ENCODE measurements at places on chromosomes 2 and 18.
A peak's percentile ranks its signal among the peaks of the same experiment; 100 is the strongest.

DNA sequence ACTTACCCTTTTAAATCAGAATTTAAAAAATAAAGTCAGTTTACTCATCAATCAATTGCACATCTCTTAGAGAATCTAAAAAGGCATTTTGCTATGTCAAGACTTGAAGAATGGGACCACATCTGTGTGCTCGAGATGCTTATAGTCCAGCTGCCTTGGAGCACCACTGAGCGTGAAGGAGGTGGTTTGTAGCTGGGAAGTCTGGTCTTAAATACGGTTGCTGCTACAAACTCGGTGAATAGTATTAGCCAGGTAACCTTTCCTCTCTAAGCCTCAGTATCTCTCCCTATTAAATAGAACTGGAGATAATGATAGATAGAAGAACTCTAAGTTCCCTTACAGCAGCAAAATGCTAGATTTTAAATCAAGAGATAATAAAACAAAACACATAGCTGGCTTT is 289.7 kb downstream of the TRIB2 start:
- DNase-seq: no peak

DNA sequence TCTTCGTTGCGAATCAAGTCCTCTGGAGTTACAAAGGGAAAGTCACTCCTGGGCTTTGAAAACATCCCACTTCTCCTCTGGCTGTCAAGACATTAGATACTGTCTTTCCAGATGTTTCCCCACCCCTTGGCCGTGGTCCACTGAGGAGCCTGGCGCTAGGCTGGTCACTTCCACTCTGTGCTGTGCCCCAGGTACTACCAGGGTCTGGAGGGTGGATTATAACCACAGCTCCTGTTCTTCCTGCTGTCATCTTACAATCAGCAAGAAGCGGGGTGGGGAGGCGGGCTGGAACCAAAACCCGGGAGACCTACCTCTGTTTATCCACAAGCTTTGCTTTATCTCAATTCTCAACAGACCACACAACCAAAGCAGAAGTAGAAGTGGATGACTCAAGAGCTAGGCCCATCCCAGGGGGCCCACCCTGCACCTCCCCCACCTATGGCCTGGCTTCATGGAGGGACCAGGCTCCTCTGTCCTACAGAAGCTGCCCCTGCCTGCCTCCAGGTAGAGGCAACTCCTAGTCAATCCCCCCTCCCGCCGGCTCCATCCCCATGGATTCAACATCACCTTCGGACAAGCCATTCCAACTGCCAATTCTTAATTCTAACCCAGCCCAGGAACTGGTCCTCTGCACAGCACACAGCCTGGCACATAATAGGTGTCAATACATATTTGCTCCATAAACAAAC is 17.8 kb downstream of the SMAD7 start:
- no peak for DNase-seq

DNA sequence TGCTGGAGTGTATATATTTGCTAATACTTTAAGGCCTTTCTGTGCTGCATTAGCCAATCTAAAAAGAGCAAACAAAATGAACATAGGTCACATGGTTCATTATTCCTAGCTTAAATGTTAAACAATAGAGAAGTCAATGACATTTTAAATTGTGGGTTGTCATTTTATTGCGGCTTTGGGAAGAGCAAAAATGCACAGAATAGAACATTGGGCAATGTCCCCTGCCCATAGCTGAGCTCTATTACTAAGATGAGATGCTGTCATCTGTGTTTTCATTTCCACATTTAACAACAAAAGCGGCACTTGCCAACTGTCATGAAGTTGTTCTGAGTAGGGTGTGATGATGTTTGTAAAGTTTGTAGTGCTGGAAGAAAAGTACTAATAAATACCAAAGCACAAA is 3.2 kb upstream of the VAPA start:
- no peak for DNase-seq

DNA sequence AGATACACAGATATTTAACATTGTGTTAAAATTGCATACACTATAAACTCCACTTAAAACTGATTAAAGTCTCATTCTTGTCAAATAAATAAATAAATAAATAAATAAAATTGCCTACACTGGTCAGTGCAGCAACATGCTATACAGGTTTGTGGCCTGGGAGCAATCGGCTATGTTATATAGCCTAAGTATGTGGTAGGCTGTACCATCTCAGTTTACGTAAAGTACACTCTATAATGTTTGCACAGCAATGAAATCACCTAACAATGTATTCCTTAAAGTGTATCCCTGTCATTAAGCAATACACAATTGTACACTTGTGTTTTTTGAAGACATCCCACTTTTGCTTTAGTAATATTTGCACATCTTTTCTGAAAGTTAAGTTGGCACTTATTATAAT is 337.7 kb upstream of the SETBP1 start:
- DNase-seq: no peak

GRCh38 chr2:119823734-119824334 is 64.1 kb downstream of the PTPN4 start:
- DNase-seq: no peak

- no peak for DNase-seq
These were observed 22.7 kb downstream of the EPC2 start for GRCh38 chr2:148667113-148667836.

DNA sequence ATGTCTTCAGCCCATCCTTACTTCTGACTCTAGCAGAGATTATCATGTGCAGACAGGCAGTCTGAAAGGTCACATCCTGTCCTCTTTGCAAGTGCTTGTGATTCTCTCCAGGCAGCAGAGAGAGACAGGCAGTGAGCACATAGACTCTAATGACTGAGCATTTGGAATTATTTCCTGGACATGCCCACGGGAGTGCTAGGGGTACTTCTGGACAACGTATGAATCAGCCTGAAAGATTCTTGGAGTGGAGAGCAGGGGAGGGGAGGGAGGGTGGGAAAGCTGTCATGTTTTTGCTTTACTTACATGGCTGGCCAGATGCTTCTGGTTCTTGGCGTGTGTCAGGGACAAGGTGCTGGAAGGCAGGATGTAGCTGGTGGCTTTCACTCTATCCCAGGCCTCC is 150.6 kb downstream of the RIF1 start:
- no peak for DNase-seq

DNA sequence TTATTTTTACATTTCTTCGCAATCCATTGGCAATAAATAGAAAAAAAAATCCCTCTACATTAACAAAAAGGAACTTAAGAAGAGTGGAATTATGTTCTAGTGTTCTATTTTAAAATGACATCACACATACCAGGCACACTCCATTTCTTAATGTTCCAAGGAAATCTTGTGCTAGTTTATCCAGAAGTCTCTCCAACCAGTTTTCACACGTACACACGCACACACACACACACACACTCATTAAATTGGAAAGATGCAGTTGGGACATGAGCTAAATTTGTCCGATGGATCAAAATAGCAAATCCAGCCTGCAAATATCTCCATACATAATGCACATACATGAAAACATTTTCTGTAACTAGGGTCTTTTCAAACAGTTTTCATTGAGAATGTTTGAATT is 78.3 kb downstream of the KCNJ3 start:
- DNase-seq: no peak

GRCh38 chr2:38218591-38218991 is 142.6 kb upstream of the CYP1B1 start:
- DNase-seq: no peak

- DNase-seq: no peak
These were observed 67.6 kb downstream of the SCN1A start for GRCh38 chr2:166060191-166060590.

- DNase-seq: no peak
These were observed 678.3 kb downstream of the BCL11A start for GRCh38 chr2:59874971-59875755.

DNA sequence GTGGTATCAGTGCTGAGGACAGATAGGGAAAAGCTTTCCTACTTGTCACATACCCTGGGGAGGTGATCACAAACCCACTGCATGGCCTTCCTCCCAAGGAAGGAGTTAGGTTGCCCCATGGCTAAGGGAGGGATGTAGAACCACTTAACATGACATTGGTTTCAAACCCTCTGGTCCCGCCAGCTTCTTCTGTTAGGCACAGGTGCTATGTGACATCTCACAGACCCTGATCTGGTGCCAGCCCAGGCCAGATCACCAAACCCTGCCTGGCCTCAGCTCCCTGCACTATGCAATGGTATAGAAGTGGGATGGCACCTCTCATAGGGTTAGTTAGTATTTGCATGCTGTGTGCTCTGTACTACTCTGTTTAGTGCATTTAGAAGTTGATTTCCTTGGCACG is 58.0 kb downstream of the TCF7L1 start:
- DNase-seq: no peak

DNA sequence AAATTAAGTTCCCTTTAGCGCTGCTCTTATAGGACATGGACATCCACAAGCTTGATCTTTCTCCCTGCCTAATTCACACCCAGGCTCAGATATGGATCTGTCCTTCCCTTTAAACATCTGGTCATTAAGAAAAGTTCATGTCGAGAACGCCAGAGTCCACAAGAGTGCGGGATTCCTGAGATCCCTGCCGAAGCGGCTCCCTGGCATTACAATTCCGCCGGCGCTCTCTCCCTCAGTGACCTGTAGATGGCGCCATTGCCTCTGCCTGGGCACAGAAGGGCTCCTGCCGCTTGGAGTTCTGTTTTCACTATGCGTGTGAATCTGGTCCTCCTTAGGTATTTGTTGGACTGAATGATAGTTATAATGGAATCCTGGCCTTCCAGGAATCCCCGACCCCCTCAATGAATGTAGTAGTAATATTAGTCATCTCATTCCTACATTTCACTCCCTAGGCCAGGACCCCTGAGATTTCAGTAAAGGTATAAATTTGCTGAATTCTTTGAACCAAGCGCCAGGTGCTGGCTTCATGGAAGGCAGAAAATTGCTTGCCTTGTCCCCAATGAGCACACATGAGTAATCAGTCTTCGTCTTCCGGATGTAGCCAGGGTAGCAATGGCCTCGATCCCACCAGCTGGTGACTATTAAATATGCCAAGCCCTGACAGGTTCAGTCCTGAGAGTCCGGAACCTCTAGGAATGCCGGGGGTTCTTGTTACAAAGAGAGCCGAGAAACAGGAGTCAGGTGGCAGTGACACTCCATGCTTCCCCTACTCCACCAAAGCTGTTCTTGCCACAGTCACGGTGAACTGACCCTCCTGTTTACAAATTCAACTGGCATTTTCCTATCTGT is 26.4 kb upstream of the CD207 start:
- DNase-seq: peak; percentile 53

DNA sequence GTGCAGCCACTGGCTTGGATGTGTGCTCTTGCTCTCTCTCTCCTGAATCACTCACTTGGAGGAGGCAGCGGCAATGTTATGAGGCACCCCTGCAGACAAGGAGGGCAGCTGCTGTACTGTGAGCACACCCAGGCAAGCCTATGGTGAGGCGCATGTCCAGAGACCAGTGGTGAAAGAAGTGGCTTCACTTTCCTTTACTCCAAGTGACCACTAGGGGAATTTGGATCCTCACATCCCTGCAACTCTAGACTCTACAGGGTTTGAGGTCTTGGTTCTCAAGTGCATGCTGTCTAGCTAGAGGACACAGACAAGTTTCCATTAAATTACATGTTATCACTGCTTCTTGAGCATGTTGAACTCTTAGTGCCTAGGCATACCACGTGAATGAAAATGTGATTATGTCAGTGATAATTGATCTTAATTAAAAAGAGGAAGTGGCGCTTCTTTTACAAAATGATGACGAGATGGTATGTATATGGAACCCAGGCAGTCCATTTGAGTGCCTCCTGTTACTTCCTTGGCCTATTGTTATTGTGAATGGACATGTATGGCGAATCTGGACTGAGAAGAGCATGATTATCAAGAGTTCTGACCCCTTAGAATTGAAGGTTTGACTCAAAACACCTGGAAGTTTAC is 181.0 kb upstream of the CDH2 start:
- no peak for DNase-seq

GRCh38 chr18:9474108-9474982 is 968 bp upstream of the RALBP1 start:
- DNase-seq: peak; percentile 8

GRCh38 chr18:79332646-79333045 is 63.1 kb upstream of the NFATC1 start:
- DNase-seq: no peak

DNA sequence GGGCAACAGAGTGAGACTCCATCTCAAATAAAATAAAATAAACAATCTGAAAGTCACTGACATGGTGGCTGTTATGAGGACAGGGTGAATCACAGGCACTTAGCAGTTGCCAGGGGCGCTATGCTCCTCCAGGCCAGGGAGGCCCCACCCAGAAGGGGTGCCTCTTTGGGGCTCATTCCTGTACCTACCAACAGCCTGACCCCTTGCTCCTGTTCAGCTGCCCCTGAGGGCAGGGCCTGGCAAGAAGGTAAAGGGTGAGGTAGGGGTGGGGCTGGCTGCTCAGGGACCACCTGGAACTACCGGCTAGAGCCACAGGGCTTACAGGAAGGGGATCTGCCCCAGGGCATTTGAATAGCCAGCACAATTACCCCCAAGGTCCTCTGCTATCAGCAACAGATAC is 60.3 kb downstream of the INPP5D start:
- no peak for DNase-seq

DNA sequence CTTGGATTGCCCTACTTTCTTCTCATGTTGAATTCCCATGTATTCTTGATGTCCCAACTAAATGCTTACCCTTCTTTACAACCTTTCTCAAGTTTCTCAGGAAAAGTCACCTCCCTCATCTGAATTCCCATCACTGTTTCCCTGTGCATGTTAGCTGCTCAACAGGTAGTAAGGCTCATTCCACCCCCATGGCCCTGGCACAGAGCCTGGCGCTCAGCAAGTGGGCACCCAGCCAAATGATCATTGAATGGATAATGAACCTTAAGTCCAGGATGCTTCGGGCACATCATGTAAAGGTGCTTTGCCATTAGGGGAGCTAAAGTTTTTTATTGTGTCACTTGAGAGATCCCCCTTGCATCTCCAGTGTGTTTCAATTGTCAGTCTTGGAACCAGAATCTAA is 124.0 kb downstream of the PKP4 start:
- DNase-seq: no peak

GRCh38 chr2:207257251-207258250 is 91.8 kb upstream of the KLF7 start:
- no peak for DNase-seq

DNA sequence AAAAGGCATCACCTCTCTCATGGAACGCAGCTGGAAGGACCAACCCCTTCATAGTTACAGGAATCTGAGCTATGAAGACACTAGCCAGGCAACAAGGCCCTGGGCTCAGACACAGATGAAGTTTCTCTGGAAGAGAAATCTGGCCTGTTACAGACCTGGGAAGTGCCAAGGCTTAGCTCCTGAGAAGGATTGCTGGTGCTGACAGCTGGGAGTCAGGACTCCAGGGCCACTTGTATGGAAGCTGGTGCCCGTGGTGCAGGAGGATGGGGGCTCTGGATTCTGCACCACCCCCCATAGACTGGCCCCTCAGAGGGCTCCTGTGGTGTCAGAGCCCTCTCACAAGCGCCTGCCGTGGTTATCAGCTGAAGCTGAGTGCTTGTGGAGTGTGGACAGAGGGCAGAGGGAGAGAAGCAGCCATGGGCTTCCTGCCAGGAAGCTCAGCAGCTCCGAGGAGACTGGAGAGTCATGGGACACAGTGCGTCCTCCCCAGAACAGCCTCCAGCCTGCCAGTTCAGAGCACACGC is 87.3 kb upstream of the LCLAT1 start:
- DNase-seq: no peak

DNA sequence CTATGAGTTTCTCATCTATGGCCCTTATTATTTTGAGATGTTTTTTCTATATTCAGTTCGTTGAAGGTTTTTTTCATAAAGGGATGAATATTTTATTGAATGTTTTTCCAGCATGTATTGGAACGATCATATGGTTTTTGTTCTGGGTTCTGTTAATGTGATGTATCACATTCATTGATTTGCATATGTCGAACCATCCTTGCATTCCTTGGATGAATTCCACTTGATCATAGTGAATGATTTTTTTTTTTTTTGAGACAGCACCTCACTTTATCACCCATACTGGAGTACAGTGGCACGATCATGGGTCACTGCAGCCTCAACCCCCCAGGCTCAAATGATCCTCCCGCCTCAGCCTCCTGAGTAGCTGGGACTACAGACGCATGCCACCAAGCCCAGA is 5.5 kb upstream of the NEMP2 start:
- DNase-seq: no peak

All from CD8-positive, alpha-beta memory T cell (primary cell).